ENCODE measurements at places on chromosomes 3 and 15.

GRCh38 chr3:186458306-186459107, 85.7 kb downstream of the CRYGS start:
- DNase-seq, result no peak

DNA sequence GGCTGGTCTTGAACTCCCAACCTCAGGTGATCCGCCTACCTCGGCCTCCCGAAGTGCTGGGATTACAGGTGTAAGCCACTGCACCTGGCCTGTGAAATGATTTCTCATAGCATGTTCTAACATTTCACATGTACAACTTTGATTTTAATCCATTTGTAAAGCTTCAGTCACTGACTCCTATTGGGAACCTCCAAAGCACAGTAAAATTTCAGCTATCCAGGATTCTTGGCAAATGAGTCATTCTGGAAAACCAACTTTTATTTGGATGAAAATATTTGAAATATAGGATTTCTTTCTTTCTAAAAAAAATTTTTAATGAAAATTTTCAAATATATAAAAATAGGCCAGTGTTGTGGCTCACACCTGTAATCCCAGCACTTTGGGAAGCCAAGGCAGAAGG, 2.7 kb upstream of the LMAN1L start:
- DNase-seq, result no peak

GRCh38 chr15:26358708-26359107, 414.2 kb downstream of the GABRB3 start:
- no peak for DNase-seq

DNA sequence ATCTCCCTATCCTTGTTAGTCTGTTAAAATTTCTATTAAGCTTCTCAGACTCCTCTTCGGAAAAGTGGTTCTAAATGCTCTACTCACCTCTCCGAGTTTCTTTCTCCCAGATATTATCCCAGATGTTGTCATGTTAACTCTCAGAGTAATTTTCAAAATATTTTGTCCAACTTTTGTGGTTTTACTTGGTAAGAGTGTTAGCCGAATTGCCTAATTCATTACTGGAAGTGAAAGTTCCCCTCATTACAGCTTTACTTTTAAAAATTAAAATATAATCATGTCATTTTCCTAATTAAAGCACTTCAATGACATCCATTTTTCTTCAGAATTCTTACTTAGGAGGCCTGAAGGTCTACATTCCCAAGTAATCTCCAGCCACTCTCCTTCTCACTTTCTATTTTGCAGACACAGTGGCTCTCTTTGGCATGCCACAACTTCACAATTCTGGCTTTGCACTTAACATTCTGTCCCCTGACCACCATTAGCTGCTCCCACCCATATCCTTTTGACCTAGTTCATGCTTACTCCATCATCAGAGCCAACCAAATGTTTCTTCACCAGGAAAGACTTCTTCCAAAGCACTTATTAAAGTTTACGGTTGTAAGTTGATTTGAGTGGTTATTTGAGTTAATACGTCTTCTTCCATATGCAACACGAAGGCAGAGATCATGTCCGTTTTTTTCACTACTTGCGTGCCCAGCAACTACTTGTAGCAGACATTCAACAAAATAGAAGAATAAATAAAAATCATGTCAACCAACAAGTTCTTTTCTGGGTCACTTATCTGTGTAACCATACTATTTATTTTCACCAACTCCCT, 10.2 kb upstream of the TIPARP start:
- no peak for DNase-seq

GRCh38 chr3:42717306-42717705, 14.7 kb upstream of the HHATL start:
- no peak for DNase-seq

DNA sequence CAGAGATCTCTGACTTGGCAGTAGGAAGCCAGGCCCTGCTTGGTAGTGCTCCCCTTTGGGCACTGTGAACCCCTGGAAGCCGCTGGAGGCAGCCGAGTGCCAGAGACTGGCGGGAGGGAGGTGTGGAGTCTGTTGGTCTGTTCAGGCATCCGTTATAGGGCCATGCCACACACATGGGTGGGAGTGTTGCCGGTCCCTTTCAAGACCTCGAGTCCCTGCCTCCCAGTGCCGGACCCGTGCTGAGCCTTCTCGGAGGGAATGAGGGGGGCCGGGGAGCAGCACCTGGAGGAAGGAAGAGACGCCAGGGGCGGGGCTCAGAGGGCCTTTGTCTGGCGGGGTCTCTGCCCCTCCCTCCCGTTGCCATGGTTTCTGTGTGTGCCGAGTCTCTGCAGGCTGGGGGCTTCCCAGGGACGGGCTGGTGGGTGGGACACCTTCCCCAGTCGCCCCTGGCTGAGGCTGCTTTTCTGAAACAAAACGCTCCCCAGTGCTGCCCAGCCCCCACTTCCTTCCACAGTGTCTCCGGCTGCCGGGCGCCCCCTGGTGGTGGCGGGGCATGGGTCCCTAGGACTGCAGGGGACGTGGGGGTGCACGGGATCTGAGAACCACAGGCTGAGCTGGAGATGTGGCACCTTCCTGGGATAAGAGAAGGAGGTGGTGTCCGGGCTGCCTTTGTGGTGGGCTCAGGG, 10.0 kb downstream of the GNAI2 start:
- peak; percentile 99 for DNase-seq

DNA sequence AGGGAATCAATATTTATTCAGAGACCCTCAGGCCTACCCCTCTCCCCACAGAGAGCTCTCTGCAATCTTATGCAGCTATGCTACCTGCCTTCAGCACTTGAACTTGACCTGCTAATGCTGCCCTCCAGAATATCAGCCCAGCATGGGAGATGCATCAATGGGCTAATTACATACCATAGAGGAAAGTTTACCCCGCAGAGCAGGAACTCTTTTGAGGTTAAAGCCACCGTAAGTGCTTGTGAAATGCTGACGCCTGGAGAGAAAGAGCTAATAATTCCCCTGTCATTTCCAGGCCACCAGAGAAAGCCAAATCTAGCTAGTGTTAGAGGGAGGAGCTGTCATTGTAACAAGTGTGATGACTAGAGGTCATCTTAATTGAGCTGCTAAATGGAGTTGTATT, 127.5 kb downstream of the CHST2 start:
- no peak for DNase-seq

GRCh38 chr15:100394736-100395440, 53.1 kb upstream of the ADAMTS17 start:
- no peak for DNase-seq

- no peak for DNase-seq
These were observed 67.5 kb upstream of the CACNA1D start for GRCh38 chr3:53426918-53427317.

- no peak for DNase-seq
These were observed 75.4 kb upstream of the PLXNA1 start for GRCh38 chr3:126907557-126907956.

DNA sequence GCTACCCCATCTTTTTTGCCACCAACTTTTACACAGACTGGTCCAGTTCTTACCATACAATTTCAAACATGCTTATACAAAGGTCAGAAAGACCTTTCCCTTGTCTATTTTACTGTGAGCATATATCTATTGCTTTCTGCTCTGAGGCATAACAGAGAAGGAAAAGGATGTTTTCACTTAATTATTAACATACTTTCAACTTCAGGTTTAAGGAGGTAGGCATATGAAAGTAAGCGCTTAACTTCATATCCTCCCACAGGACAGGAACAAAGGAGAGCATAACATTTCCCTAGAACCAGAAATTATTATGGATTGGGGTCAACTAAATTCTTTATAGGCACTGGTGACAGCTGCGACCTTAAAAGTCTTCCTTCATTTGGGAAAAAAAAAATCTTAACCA, 1.1 kb downstream of the MYEF2 start:
- no peak for DNase-seq

GRCh38 chr15:39583596-39584265, 2.9 kb downstream of the THBS1 start:
- peak; percentile 23 for DNase-seq

- no peak for DNase-seq
These were observed 113.8 kb downstream of the ROBO1 start for GRCh38 chr3:79654019-79654418.

DNA sequence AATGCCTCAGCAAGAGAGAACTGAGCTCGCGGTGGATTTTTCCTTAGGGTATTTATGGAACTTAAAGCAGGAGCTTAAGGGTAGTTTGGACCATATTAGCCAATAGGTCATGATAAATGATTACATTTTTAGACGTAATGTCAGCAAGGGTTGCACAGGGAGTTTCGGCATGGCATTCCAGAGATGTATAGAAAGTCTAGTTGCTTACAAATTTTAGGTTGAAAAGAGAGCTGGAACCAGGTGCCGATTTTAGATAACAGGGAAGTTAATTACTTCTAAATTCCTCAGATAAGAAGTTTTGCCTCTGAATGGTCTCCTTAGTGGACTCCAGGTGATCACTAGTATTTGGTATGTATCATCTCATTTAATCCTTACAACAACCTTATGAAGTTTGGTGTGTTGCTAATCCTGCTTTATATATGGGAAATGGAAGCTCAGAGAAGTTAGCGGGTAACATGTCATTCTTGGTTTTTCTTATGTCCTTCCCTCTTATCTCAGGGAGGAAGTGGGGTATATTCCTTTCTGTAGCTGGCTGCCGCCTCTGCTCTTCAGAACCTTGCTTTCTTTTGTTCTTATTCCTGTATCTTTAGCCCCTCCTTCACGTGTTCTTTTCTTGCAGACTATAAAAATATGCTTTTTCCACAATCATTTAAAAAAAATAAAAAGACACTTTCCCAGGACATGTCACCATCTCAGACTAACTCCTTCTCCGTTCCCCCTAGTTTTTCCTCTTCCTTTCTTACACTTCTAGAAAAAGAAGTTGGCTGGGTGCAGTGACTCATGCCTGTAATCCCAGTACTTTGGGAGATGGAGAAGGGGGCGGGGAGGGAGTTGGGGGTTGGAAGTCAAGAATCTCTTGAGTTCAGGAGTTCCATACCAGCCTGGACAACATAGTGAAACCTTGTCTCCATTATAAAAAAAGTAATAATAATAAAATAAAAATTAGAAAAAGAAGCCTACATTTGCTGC, 25.7 kb downstream of the IQGAP1 start:
- DNase-seq, result no peak

- DNase-seq, result no peak
These were observed 45.6 kb downstream of the NOX5 start for GRCh38 chr15:69060041-69060481.

DNA sequence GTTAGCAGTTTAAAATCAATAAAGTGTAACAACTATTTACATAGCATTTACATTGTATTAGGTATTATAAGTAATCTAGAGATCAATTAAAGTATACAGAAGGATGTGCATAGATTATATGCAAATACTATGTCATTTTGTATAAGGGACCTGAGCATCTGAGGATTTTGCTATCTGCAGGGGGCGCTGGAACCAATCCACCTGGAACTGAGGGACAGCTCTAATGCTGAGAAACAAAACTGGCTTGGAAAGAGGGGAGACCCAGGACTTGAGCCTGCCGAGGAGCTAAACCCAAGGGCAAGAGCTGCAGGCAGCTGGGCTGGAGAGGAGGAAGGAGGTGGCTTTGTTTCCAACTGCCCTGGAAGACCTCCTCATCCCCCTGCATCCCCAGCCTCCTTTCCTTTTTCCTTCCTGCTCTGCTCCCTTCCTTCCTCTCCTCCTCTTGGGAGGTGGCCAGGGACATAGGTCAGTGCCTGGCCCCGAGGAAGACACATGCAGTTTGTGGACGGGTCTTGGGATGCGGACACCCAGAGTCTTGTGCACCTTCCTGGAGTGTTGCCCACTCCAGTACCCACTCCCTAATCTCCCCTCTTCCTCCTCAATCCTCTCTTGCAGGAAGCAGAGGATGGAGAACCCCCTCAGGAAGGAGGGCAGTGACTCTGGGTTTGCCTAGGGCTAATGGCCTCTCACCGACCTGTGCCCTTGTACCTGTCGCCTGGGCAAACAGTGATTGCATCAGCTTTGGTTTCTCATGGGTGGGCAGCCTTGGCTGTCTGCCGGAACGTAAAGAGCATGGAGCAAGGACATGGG, 825 bp upstream of the RTP3 start:
- DNase-seq, result peak; percentile 48

GRCh38 chr15:101159936-101160815, 91.7 kb downstream of the CHSY1 start:
- no peak for DNase-seq

- DNase-seq, result no peak
These were observed 892.3 kb downstream of the CADM2 start for GRCh38 chr3:85851071-85851470.

- no peak for DNase-seq
These were observed 36.5 kb upstream of the KLHL6 start for GRCh38 chr3:183591881-183592521.

DNA sequence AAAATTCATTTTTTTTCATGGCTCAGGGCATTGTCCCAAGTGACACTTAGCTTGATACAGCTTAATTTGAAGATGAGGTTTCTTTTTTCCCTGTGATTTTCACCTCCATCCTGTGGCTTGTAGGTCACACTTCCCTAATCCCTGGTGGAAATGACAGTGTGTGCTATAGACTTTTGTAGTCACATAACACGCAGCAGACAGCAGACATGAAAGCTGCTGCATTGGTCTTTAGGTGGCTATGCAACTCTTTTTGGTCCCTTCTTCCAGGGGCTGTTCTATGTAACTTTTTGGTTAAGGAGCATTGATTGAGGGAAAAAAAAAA, 38.8 kb downstream of the TRAK1 start:
- DNase-seq, result no peak

DNA sequence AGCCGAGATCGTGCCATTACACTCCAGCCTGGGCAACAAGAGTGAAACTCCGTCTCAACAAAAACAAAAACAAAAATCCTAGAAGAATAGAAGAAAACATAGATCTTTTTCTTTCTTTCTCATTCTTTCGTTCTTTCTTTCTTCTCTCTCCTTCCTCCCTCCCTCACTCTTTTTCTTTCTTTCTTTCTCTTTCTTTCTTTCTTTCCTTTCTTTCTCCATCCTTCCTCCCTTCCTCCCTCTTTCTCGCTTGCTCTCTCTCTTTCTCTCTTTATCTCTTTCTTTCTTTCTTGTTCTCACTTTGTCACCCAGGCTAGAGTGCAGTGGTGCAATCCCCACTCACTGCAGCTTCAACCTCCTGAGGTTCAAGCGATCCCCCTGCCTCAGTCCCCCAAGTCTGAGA, 33.8 kb upstream of the MUC4 start:
- DNase-seq, result no peak

GRCh38 chr15:28998511-28998910, 112.7 kb downstream of the APBA2 start:
- DNase-seq, result no peak

GRCh38 chr3:79203144-79203519, 564.7 kb downstream of the ROBO1 start:
- DNase-seq, result no peak
